NCI-H1436 treated with DMSO at 0.1 percent for 48 hours (cell line): ENCODE measurements at places on chromosomes 1 and 21.

- no peak for DNase-seq
Observed at GRCh38 chr21:45992301-45993209, 11.0 kb downstream of the COL6A1 start.

- no peak for DNase-seq
Observed at GRCh38 chr1:112706505-112707220, at the start of gene RHOC. Gene RHOC, minus strand, starts transcription at chr1:112707127. Its CDS starts 3,328 bp downstream, at chr1:112703799.

- peak; percentile 43 for DNase-seq
Observed at GRCh38 chr1:228867108-228867950, 132.1 kb downstream of the RHOU start.

DNA sequence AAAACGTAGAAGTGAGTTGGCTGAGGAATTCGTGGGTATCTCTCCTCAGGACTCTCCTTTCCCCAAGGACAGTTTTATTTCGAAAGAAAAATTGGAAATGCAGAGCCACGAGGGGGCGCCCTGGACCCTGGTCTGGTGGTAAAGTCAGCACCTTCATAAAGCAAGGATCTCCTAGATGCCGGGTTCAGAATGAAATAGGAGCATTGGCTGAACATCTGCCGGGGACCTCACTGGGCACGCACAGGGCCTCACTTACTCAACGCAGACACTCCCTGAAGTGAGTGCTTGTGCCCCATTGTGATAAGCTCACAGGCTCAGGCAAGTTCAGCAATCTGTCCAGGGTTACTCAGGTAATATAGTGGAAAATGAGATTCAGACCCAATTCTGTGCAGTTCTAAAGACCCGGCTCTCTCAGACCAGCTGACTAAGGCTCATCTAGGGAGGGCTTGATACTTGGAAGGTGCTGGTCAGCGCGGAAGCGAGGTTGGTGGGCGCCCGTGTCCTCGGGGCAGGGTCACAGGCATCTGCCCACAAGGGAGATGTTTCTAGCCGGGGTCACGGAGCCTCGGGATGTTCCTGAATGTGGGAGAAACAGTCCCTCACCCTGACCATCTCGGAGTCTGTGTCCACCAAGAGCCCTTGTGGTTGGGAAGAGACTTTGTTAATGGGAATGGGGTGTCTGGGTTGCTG, 55.7 kb upstream of the ETV3 start:
- DNase-seq = no peak

DNA sequence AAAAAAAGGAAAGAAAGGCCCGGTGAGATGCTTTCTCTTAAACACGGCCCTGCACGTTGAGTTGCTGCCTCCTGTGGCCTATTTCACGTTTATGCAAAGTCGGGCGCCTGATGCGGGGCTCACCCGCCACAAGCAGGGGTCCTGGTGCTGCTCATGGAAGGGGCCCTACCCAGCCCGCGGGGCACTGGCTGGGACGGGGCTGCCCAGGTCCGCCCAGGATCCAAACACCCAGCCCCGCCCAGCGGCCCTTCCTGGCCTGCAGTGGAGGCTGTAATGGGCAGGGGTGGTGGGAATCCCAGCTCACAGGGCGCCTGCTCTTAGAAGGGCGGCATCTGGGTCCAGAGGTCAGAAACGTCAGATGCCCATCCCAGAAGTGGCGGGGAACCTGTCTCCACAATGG, 1.6 kb downstream of the COL6A2 start:
- DNase-seq = no peak

DNA sequence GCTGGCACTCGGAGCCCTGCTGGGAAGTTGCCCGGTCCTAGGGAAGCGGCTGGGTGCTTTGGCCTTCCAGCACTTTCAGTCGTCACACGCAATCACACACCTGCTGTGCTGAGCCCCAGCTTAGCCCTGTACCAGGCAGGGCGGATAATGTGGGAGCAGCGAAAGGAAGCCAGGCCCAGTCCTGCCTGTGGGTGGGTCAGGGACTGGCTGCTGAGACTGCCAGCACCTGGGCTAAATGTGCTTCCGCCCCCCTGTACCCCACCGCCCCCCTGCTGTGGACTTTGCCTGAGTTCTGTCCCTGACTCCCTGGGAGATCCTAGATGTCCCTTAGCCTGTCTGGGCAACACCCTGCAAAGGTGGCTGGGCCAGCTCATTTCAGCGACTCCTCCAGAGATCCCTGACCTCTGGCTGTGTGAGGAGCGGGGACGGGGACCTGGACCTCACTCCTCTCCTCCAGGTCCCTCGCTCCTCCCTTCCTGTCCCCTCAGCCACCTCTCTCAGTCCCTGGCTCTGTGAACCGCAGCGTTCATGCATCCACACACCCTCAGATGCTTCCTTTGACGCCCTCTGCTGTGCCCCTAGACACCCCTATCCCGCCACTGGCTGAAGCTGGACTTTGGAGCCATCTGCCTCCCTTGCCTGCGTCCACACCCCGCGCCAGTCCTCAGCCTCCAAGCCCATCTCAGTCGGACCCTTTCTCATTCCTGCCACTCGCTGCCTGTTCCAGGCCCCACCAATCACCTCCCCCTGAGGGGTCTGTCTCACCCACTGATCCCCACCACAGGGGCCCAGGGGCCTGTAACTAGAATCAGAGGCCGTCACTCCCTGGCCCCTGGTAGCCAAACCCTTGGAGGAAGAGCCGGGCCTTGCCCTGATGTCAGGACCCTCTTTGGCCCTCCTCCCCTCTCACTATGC, 1.4 kb downstream of the MMEL1 start:
- no peak for DNase-seq

GRCh38 chr1:164559342-164560051, 513 bp downstream of the PBX1 start:
- no peak for DNase-seq

- DNase-seq = no peak
Observed at GRCh38 chr1:108897865-108898720, 21.3 kb downstream of the GPSM2 start.
